A549 (cell line): ENCODE measurements at places on chromosomes 6 and 20. TPM values are rescaled to one million over a fixed set of nuclear protein-coding genes. Genes with fewer than 3 reads are reported as not detected.

DNA sequence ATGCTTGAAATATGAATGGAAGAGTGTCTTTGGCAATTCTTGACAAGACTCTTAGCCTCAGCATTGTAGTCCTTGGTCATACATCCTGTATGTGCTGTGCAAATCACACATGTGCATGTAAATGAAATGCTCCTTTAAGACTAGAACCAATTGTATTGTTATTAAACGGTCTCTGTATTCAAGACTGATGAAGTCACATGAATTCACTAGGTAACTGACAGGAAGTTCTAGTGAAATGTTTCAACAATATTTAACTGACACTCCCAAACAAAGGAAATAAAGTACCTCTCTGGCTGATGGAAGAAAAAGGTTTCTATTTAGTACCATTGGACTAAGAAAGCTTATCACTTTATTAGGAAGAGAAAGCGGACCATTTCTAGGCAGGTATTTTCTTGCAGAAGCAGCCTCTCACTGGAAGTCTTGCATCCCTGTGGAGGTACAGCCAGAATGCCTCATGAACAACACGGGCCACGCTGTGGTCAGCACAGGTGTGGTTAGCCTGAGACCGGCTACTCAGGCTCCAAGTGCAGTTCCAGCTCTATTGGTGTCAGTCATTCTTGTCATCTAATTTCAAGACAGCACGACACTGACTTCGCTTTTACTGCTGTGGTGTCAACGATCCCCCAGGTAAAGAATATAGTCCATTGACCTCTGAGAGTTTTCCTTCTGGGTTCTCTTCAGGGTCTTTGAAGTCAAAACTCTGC lies 17.3 kb downstream of the PPP1R3G start:
- no peak for DNase-seq

DNA sequence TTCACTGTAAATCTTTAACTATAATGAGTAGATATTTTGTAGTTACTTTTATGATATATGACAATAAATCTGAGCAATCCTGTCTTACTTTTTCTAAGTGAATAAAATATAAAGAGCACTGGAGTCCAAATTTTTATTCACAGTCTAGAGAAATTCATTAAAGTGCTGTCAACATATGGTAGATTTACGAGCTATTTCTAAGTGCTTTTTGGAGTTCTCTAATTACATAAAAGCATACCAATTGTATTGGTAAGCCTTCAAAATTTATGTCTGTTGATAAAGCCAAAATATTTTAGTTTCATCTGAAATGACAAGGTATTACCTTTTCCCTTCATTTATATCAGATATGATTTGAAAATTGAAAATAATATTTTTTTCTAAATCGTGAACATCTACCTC lies 75.4 kb downstream of the MAN1A1 start:
- DNase-seq: no peak

DNA sequence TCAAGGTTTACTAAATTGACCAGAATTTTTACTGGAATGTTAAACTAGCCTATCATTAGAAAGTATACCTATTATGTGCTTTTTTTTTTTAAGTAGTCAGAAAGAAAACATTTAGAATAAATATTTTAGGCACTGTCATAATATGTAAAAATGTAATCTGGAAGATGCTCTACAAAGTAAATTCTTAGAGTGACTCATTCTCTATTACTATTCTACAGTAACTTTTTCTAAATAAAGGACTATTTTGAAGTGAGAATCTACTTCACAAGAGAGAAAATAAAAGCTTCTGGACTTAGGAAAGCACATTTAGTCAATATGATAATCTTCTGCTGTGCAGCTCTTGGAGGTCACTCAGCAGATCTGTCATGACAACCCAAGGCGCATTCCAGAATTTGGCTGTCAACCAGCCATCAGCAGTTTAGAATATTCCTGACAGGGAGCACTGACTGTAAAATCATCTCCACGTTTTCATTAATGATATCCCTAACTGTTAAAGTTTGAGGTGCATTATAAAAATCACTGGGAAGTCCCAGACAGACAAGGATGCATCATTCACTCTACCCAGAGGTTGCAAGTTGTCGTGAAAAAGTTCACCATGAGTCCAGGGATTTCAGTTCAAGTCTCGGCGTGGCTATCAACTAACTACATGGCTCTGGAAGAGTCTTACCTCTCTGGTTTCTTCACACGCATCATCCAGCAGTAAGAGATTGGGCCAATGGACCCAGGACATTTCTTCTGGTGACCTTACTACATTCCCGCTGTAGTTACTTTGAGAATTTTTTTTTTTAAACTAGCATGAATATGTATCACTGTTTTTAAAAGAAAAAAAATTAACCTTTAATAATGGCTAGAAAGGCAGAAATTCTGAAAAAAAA lies 374.9 kb downstream of the GJA1 start:
- DNase-seq: no peak

Gene THBD
- 19.1 to 28.1 TPM (median 25.8 TPM) in 3 replicates for polyA plus RNA-seq

GRCh38 chr20:33493076-33493766 lies 3.3 kb downstream of the CBFA2T2 start:
- DNase-seq: no peak

DNA sequence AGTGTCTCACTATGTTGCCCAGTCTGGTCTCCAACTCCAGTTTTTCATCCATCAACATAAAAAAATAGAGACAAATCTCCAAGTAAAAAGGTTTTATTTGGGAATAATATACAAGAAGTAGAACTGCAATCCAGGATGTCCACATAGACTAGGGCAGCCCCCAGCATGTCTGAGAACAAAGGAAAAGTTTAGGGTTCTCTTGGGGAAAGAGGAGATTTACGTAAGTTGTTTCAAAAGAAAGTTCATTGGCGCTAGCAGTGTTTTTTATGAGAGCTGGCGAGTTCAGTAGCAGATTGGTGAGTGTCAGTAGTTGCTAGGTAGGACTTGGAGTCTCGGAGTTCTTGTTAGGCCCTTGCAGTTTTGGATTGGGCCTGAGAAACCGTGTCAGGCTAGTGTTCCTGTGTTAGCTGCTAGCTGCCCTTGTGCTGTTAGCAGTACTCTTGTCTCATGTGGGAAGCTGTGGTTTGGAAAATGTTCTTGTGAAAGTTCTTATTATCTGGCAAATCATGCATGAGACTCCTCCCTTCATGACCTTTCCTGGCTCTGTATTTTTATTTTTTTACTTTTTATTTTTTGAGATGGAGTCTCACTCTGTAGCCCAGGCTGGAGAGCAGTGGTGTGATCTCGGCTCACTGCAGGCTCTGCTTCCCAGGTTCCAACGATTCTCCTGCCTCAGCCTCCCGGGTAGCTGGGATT lies 24.7 kb downstream of the TTLL9 start:
- DNase-seq: no peak

DNA sequence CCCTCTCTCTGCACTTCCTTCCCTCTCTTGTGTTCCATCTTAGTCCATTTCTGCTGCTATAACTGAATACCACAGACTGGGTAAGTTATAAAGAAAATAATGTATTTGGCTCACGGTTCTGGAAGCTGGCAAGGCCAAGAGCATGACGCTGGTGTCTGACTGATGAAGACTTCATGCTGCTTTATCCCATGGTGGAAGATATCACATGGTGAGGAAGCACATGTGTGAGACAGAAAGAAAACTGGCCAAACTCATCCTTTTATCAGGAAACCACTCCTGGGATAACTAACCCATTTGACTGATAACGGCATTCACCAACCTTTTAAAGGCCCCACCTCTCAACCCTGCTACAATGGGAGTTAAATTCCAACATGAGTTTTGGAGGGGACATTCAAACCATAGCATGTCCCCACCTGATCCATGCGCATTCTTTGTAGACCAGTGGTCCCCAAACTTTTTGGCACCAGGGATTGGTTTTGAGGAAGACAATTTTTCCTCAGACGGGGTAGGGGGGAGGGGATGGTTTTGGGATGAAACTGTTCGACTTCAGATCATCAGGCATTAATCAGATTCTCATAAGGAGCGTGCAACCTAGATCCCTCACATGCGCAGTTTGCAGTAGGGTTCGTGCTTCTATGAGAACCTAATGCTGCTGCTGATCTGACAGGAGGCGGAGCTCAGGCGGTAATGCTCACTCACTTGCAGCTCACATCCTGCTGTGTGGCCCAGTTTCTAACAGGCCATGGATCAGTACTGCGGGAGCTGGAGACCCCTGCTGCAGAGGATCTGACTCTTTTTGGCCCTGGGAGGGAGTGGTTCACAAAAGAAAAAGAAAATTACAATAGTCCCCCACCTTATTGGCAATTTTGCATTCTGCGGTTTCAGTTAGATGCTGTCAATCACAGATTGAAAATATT lies 71.7 kb upstream of the RNF24 start:
- DNase-seq: no peak

DNA sequence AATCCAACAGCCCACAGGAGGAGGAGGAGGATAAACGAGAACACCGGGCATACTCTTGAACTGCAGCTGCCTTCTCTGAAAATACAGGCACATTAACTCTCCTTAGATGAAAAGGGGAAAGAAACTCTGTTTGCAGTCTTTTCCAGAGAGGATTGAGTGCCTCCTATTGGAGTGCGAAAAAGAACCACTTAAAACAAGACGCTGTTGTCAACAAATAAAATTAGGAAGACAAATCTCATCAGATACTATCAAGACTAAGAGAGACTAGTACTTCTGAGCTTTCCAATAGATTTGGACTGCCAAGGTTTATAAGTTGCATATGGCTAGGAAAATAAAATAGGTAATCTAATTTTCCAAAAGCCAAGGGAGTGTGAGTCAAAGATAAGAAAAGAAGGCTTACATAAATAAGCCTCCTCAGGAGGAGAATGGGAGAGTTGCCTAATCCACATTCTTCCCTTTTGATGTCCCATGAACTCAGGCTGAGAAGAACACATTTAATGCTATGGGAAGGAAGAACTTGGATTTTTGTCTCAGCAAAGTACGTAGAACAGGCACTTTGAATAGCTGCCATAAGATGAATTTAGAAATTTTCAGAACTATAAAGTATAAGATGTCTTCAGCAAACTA lies 154.7 kb downstream of the ARHGAP18 start:
- no peak for DNase-seq

Gene GZF1
- 13.2 to 16.1 TPM (median 15.6 TPM) in 3 replicates for polyA plus RNA-seq

DNA sequence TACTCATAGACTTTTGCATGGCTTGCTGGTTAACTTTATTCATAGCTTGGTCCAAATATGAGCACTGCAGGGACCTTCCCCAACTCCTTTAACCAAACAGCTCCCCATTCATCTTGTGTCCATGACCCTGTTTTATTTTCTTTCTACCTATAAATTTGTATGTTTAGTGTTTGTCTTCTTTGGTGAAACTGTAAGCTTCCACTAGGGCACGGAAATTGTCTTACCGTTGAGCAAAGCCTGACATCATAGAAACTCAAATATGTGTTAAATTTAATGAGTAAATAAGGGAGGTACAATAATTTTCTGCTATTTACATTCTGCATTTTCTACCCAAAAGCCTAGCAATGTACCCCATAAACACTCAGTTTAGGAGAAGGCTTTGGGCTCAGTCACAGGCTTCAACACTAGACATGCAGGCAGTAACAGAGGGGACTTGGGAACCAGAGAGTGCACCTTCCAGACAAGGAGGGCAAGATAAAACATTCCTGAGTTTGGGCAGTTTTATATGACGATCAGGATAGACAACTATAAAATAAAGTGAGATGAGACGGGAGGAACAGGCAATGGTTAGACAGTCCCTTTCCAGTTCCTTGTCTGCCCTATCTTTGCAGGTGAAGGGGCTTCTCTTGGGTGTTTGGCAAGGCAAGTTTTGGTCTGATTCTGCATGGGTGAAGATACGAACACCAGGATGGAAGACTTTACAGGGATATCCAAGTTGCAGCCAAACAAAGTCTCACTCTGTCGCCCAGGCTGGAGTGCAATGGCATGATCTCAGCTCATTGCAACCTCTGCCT lies 46.2 kb upstream of the ZNF217 start:
- no peak for DNase-seq

Gene BNIP5
- not detected in 3 replicates for polyA plus RNA-seq

Gene SAMD5
- polyA plus RNA-seq: 0.67 to 0.91 TPM (median 0.79 TPM) in 3 replicates

Gene OXT
- polyA plus RNA-seq: not detected in 3 replicates

- peak; percentile 93 for DNase-seq
Measured at GRCh38 chr20:11387189-11387754, 530.4 kb upstream of the BTBD3 start.

Gene ANKS1A
- 4.9 to 5.9 TPM (median 5.4 TPM) in 3 replicates for polyA plus RNA-seq

- no peak for DNase-seq
Measured at GRCh38 chr6:46377209-46377608, 114.0 kb downstream of the RCAN2 start.

Gene SYCP2
- polyA plus RNA-seq: 0.50 to 0.84 TPM (median 0.52 TPM) in 3 replicates

DNA sequence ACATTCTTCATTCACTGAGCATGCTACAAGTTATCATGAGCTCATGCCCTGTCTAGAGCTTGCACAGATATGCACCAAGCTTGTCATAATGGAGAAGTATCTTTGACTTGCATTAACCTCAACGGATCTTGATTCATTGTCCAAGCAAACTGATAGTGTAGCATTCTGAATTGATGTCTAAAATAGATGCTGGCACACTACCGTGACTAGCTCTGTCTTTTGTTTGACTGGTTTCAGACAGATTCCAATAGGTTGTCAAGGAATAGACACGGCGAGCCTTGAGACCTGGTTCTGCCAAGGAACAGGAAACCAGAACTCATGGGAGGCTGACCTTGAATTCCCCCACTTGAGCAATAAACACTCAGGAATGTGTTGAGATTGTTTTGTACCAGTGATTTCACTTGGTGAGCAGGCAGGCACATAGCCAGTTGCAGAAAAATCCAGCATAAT lies 1153.1 kb upstream of the GJE1 start:
- no peak for DNase-seq

Gene LY86
- not detected in 3 replicates for polyA plus RNA-seq

GRCh38 chr6:151534576-151534975 lies 40.8 kb downstream of the CCDC170 start:
- DNase-seq: no peak

GRCh38 chr20:8800089-8800488 lies 268.8 kb upstream of the PLCB4 start:
- no peak for DNase-seq
